Activated CD4-positive, CD25-positive, alpha-beta regulatory T cell treated with anti-CD3 and anti-CD28 coated beads, Interleukin-2, amount 50 U/mL, for 72 hours (primary cell): ENCODE measurements at places on chromosomes 6 and 20.

GRCh38 chr6:42165016-42165415 is 8.1 kb upstream of the GUCA1A start:
- DNase-seq = no peak

DNA sequence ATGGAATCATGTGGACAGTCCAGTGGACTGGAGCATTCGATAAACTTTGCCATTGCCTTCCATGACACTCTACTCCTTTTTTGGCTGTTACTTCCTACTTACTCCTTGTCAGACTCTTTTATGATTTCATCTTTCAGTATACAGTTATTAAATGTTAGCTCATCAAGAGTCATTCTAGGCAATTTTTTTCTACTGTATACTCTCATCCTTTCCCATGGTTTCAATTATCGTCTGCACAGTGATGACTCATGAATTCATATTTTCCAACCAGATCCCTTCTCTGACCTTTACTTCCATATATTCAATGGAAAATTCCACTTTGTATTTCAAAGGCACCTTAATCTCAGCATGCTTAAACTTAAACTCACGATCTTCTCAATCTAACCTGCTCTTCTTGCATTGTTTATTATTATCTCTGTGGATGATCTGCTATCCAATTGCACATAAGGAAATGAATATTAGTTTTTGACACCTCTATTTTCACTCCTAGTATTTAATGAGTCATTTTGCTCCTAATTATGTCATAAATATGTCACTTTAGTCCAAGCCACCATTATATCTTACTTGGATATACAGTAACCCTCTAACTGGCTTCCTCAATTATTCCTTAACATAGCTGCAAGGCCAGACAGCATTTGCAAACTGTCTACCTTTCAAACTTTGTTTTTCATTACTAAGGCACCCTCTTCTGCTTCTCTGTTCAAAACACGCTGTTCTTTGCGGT is 427.5 kb downstream of the PHF3 start:
- DNase-seq = no peak

DNA sequence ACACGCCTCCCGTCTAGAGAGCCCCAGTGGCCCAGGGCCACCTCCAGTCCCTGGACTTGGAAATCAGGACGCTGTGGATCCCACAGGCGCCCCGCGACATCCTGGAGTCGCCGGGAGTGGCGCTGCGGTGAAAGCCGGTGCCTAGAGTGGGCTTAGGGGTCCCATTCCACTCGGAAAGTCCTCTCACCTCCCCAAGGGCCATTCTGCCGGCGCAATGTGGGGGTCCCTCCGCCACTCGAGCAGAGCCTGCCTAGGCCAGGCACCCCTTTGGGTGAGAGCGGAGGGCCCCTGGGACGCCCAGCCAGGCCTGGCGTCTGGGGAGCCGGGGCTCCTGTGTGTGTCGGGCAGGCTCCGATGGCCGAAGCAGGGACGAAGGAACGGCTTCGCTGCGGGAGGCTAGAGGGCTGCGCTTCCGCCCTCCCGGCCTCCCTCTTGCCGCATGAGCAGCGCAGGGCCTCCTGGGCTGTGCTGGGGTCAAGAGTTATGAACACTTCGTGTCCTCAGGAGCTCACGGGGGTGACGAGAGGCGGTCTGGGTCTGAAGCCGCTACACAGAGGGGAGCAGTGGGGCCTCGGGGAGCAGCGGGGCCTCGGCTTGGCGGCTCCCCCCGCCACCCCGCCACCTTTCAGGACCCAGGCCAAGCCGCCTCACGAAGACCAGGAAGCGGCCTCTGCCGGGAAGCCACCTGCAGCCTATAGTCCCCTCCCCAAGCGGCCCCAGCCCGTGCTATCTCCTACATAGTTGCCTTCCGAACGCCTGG is 13.6 kb downstream of the POU3F2 start:
- no peak for DNase-seq

- DNase-seq = no peak
Observed at GRCh38 chr6:46270336-46270735, 99.6 kb upstream of the ENPP5 start.

DNA sequence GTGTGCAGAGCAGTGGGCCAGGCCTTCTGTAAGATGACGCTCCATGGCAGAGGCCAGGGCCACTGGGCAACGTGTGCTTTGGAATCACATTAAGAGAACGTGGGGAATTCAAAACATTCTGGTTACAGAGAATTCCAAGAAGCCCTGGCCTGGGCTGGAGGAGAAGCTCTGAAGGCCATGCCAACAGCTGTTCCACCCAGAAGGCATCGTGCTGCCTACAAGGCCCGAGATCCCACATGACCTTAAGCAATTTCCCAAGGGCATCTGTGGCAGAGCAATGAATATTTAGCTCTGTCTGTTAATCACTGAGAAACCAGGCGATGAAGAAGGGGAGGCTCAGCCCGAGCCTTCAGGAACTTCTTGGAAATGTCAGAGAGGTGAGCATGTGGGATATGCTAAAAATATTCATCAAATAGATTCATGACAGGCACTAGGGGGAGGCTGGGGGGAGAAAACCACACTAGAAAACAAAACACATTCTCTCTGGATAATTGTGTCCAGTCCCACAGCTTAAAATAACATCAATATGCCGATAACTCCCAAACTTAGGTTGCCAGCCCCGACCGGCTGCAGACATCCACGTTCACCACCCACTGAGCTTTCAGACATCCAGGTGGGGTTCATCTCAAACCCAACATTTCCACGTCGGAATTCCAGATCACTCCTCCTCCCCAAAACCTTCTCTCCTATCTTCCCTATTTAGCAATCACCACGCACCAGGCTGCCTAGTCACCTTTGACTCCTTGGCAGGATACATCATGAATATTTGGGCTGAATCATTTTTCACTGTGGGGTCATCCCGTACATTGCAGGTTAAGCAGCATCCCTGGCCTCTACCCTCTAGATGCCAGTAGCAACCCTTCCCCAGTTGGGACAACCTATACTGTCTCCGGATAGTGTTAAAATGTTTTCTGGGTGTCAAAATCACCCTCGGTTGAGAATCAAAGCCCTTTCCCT is 6.6 kb downstream of the SULF2 start:
- DNase-seq = no peak

GRCh38 chr6:103516336-103516735 is 1343.4 kb downstream of the HACE1 start:
- DNase-seq = no peak

DNA sequence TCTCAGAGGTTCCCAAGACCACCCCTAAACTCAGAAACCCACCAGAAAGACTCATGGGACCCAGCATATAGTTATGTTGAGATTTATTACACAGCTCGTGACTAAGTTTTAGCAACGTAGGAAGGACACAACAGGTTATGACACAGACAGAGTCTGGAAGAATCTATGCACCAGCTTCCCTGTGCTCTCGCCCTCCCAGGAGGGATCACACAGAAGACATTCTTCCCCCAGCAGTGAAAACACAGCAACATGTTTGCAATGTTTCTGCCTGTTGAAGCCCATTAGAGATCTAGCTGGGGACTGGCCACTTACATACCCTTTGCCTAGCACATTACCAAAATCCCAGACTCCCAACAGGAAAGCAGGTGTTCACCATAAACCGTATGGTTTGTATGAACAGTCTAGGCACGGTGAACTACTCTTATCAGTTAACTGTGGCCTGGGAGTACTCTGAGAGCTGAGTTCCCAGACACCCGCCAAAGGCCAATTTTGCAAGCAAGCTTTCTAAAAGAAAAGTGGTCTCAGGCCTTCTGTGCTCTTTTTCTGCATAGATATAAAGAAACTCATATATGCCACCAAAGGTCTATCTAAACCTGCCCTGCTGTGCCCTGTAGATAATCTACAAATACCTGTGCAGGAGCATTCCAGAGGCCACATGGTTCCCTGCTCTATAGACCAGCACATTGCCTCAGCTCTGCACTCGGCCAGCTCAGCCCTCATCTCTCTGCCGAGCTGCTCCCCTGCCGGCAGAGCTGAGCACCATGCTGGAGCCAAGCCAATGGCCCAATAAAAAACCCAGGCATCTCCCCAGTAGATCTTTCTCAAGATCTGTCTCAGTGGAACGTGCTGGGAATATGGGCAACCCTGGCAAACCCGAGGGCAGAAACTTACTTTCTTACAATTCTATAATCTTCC is 69.6 kb upstream of the SMIM28 start:
- no peak for DNase-seq

GRCh38 chr6:89640804-89641203 is 2.3 kb upstream of the LYRM2 start:
- DNase-seq = no peak
